Left ventricle myocardium inferior (tissue), 1 donor: ENCODE measurements at places on chromosomes 3 and 15.
A peak's percentile ranks its signal among the peaks of the same experiment; 100 is the strongest.

GRCh38 chr3:100603469-100603868, 5.9 kb upstream of the ADGRG7 start:
- DNase-seq: no peak

- no peak for DNase-seq
Measured at GRCh38 chr3:160210799-160211221, 14.4 kb upstream of the C3orf80 start.

DNA sequence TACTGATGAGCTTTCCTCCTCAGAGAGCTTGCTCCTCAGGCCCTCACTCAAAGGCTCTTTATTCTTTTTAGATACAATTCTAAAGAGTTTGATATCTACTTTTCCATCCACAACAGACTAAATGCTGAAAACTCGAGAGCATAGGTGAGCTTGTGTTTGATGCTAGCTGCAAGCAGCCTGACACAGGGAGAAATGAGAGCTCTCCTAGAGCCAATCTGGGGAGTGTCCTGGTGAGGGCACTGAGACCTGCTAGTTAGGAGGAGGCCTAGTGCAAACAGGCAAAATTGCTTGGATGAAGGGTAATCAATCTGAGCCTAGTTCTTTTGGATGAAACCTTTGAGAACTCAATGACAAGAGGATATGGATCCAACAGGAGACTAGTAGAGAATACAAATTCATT, 300.8 kb downstream of the ZBTB20 start:
- DNase-seq: no peak

DNA sequence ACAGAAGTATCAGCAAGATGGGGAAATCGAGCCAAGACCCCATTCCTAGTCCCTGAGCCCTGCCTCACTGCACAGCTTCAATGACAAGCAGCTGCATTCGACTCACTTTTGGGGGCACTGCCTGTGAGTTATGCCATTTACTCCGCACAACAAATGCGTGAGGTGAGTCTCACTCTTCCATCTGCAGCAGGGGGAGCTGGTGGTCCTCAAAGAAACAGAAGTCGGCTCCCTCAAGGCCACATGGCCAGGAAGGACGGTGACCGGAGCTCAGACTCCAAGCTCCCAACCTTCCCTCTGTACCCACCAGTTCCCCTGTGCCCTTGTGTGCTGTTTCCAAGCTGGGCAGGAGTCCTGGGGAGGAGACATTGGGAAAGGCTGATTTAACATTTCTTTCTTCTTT, 127.7 kb upstream of the IQSEC1 start:
- no peak for DNase-seq

DNA sequence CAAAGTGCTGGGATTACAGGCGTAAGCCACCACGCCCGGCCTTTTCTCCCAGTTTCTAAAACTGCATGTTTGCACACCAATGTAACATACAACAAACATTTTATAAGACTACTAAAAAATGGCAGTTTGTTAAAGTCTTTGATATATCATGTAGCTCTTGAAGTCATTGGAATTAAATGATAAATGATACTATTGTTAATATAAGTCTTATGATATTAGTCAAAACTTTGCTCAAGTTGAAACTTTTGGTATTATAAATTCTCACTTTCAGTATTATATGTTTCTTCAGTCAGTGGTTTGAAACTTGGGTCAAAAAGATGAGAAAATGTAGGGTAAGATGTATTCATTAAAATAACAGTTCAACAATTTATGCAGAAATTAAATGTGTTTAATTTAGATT, 117.6 kb upstream of the TBL1XR1 start:
- no peak for DNase-seq

DNA sequence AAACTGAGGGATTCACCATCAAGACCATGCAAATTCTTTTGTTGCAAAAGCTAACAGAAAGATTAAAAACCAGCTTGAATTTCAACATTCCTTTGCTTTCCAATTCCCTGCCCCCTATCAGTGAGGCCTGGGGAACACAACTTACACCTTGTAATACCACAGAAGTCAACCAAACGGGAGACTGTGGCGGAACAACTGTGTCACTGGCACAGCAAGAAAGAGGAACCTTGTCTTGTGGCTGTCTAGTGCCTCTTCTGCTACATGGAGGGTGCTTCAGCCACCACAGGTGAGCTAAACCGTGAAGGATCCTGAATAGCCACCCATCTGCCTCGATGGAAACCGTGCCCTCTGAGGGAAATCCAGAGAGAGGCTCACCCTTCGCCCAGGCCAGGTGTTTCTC, 11.4 kb downstream of the CCDC12 start:
- no peak for DNase-seq

- no peak for DNase-seq
Measured at GRCh38 chr3:60017631-60018030, 967.8 kb upstream of the CFAP20DC start.

DNA sequence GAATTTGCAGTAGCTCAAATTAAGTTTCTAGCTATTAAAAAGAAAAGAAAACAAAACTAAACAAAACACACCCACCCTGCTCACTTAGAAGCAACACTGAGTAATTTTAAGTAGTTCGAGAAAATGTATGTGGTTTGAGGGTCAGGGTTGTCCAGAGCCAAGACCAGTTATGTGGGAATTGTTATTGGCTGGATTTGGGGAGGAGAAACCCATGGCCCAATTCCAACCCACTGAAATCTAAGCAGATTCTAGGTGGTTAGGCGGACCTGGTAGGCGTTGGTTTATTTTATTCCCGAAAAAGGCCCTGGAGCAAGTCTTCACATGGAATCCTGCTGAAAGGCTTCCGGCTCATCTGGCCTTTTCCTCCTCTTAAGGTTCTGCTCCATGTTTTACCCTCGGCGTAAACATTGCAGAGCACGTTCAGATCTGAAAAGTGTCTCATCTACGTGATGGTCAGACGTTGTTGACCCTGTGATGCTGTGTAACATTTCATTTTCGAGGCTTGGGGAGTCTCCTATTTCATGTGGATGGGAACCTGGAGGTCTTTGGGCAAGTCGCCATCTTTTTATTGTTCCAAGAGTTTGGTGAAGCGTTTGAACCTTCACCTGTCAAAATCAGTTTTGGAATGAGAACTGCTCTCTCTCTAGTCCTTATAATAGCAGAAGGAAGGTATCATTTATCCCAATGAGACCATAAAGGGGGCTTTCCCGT, 64.0 kb downstream of the FLNB start:
- DNase-seq: no peak

DNA sequence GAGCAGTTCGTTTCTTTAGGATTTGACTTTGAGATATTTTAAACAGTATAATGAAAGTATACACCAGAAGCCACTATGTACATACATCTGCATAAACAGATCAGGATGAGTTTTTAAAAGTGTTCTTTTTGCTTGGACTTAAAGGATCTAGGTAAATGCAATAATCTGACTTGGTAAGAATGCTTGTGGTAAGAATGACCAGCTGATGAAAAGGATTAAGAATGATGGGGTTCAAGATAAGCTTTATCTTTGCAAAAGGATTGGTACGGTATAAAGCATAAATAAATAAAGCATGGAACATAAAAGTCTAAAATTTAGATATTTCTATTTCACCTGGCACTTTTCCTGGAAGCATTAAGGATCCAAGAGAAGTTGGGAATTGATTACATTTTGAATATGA, 9.8 kb upstream of the MME start:
- DNase-seq: no peak

GRCh38 chr15:74333662-74334061, 33.8 kb downstream of the CYP11A1 start:
- DNase-seq: no peak

DNA sequence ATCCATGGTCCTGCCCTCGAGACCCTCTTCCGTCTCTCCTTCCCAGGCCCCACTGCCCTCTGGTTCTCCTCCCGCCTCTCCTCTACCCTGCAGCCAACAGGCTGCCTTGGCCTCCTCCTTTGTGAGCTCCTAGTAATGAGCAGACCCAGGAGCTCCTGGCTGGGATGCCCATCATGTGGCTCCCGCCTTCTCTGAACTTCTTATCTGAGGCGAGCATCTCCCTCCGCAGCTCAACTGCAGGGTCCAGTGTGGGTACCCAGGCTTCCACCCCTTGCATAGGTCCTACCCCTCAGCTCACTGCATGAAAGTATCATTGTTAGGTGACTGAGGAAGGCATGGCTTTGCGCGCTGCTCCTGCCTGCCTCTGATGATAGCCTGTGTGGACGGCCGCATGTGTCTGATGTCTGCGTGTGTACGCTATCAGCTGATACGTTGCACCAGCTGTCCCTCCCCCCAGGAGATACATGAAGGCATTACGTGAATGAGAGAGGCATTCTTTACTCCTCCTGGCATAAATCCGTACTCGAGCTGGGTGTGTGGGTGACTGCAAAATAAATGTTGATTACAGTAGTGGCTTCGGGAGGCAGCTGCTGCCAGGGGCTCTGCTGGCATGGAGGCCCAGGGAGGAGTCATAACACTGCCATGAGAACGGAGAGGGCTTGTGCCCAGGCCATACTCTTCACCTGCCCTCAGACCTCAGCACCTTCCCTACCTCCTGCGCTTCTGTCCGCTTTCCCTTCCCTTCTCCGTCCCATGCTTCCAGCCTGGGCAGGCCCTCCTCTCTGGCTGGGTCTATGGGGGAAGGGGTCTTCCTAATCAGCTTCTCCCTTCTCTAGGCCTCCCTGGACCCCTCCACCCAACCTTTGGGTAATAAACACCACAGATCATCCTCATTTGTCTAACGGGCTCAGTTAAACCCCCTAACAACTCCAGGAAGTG, 48.8 kb downstream of the ZNF710 start:
- DNase-seq: no peak

DNA sequence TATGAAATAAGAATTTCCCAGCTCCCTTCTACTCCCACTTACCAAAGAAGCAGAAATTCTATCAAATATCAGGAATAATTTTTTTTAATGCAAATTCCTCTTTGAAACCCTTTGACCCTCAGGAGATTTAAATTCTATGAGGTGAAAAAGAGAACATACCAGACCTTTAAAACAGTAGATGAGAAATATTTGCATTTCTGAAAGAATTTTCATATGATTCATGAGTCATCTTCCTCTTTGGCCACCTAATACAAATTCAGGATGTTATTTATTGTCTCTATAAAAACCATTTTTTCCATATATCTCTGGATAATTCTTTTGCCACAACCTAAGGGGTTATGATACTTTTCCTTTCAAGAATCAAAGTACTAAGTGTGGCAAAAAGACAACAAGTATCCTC, 67.3 kb upstream of the ST3GAL6 start:
- no peak for DNase-seq

DNA sequence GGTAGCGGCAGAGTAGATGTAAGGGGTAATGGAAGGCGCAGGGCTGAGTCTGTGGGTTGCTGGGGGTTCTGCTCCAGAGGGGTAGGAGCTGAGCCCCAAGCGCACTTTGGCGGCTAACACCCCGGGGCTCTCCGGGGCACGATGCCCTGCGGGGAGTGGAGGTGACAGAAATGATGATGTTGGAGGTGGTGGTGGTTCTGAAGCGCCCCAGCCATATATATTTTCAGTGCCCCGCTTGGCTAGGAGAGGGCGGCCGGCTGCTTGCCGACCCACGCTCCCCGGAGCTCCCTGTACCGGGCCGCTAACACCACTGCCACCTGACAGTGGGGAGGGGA, 9.7 kb downstream of the ZIC4 start:
- no peak for DNase-seq

DNA sequence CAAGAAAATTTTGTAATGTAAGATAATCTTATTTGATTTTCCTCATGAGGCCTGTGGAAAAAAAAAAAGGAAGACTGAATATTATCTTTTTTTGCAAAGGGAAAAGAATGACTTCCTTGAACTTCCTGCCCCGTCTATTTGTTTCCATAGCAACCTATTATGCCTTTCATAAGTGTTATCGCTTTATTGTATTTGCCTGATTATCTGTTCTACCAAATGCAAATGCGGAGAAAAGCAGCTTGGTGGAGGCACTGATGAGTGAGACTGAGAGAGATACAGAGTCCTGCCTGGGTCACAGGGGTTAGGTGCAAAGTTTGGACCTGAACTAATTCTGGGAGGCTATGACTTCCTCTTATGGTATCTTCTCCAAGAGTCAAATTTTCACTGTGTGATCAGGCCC, 334.0 kb upstream of the KCNMB2 start:
- no peak for DNase-seq

- peak; percentile 78 for DNase-seq
Measured at GRCh38 chr3:73622091-73622805, 2.5 kb downstream of the PDZRN3 start.

GRCh38 chr3:120093119-120093910, 932 bp downstream of the GSK3B start:
- DNase-seq: no peak

DNA sequence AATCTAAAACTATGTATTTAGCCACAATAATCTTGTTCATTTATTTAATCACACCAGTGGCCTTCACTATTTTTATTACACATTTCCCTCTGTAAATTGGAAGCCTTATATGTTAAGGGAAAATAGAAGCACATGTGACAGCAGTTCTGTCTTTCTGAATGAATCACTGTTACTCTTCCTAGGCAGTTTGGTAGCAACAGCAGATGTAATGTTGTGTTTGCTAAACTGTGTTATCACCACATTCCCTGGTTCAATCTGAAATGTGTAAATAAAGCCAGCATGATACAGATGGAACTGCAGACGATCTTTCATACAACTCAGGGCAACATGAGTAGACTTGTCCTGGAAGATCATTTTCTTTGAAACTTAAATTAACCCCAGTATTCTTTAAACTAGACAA, 220.1 kb downstream of the MCTP2 start:
- DNase-seq: no peak

- no peak for DNase-seq
Measured at GRCh38 chr3:169150343-169150742, 513.2 kb downstream of the MECOM start.

DNA sequence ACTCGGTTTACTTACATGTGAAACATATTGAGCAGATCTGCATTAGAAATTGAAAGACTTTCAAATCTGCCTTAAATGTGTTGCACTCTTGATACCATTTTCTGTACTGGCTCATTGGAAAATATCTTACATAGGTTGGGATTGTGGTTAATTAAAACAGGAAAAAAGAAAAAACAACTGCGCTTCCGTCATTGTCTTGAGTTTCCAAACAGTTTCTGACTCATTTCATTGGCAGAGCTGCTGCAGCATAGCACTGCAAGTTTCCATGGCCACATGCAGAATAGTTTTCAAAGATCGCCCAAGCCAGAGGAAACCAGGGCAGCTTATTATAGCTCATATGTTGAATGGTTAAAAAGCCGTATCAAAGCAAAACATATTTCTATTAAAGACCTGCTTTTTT, 446.6 kb upstream of the BCHE start:
- no peak for DNase-seq

DNA sequence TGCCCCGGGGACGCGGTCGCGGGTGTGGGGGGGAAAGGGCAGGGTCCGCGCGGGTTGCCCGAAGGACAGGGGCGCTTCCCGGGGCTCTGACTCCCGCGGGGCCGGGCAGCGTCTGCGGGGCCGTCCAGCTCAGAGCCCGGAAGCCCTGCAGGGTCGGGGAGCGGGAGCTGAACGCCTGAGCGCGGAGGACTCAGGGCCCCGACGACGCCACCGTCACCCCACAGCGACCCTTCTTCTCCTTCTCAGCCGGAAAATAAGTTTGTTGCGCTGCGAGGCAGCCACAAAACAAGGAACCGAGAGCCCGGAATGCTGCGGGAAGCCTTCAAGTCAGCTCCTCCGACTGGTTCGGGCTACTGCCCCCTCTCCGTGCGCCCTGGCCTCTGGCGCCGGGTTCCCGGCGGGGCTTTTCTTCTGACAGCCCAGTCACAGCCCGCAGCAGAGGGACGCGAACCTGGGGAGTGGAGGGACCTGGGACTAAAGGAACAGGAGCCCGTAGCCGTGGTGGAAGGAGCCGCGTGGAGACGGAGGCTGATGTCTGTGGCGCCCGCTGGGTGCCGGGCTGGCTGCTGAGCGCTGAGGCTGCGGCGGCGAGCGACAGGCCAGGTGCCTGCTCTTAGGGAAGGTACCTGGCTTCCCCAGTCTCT, 484 bp downstream of the CNTN4 start:
- no peak for DNase-seq
